ENCODE measurements at places on chromosomes 5 and 9. TPM values are rescaled to one million over a fixed set of nuclear protein-coding genes. Genes with fewer than 3 reads are reported as not detected.

Gene IFNA8
- total RNA-seq = not detected

Gene RPP25L
- 6.1 TPM for total RNA-seq

Gene ATG10
- total RNA-seq = 8.6 TPM

Gene PRRX2
- total RNA-seq = not detected

Gene SPATA6L
- 9.4 TPM for total RNA-seq

Gene MTRR
- total RNA-seq = 18.3 TPM

Gene MUSK
- total RNA-seq = under 0.01 TPM

Gene ABO
- total RNA-seq = not detected

Gene AJM1
- total RNA-seq = 0.82 TPM

Gene ZNF367
- 4.1 TPM for total RNA-seq

Gene TRAF1
- total RNA-seq = 1.6 TPM

Gene ZFP2
- total RNA-seq = 8.2 TPM

Gene SIMC1
- total RNA-seq = 9.8 TPM

Gene C5orf46
- total RNA-seq = not detected

Gene FBXW11
- total RNA-seq = 159 TPM

Gene PCDHGC5
- total RNA-seq = 4.9 TPM

Gene PDGFRB
- 12.2 TPM for total RNA-seq

Gene MEF2C
- total RNA-seq = 1,165 TPM

Gene BAAT
- total RNA-seq = under 0.01 TPM

Gene CER1
- total RNA-seq = not detected

Gene ACTBL2
- not detected for total RNA-seq

Gene CCL27
- total RNA-seq = 0.41 TPM

Gene GPR150
- total RNA-seq = not detected

Gene SHB
- total RNA-seq = 12.2 TPM

Gene INSL6
- total RNA-seq = not detected

Gene CAST
- 9.4 TPM for total RNA-seq

Gene PCDHGA8
- total RNA-seq = 5.7 TPM

Gene NR5A1
- total RNA-seq = not detected

Gene TXNDC8
- total RNA-seq = not detected

Gene NKD2
- total RNA-seq = 2.9 TPM

Gene CCL21
- not detected for total RNA-seq

Gene DND1
- 0.82 TPM for total RNA-seq

Gene CFAP90
- total RNA-seq = 4.5 TPM
